A549 treated with RU486 at 1 μM for 4 hours (cell line): ENCODE measurements at places on chromosomes 1 and 21. TPM values are rescaled to one million over a fixed set of nuclear protein-coding genes. Genes with fewer than 3 reads are reported as not detected.

The CACNA1E gene
- not detected in 5 replicates for total RNA-seq

The SLC1A7 gene
- not detected in 5 replicates for total RNA-seq

The MTHFR gene
- total RNA-seq: 3.8 to 4.6 TPM (median 4.0 TPM) in 5 replicates

The CNTN2 gene
- 0.03 TPM in 1 of 5 replicates, not detected in the others for total RNA-seq

The SPRR2E gene
- not detected in 5 replicates for total RNA-seq

The PALMD gene
- 0.40 to 0.79 TPM (median 0.55 TPM) in 5 replicates for total RNA-seq

The NOL9 gene
- total RNA-seq: 3.3 to 5.1 TPM (median 4.5 TPM) in 5 replicates

The TBX15 gene
- total RNA-seq: 0.08 to 0.11 TPM (median 0.09 TPM) in 4 of 5 replicates, not detected in the other

The PEA15 gene
- 190 to 210 TPM (median 195 TPM) in 5 replicates for total RNA-seq

The ZSWIM5 gene
- 0.48 to 0.81 TPM (median 0.62 TPM) in 5 replicates for total RNA-seq
